Testis (tissue), 5 donors: ENCODE measurements at places on chromosomes 11 and 22. TPM values are rescaled to one million over a fixed set of nuclear protein-coding genes. Genes with fewer than 3 reads are reported as not detected.

The BAIAP2L2 gene
- 6.6 TPM for polyA plus RNA-seq

The SHANK2 gene
- 4.3 TPM for polyA plus RNA-seq

DNA sequence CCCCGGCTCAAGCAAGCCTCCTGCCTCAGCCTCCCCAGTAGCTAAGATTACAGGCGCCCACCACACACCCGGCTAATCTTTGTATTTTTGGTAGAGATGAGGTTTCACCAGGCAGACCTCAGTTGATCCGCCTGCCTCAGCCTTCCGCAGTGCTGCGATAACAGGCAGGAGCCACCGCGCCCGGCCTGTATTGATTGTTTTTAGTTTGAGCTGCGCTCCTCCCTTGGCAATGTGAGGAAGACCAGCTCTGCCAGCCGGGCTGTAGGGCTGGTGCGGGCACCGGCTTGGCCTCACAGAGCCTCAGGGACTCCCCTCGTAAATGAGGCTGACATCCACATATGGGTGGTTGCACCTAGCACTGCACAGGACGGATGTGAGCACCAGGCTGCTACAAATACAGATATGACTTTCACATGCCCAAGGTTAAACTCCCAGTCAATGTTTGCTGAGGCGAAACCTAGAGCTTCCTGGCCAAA is 7.5 kb upstream of the SLC2A11 start:
- H3K27ac ChIP-seq = no peak overlapping the region
- peaks cover 21% of the 10 kb centered on the region for H3K4me1 ChIP-seq
- no peaks in the 10 kb centered on the region for H3K27me3 ChIP-seq
- H3K36me3 ChIP-seq = no peaks in the 10 kb centered on the region
- no peak for DNase-seq
- H3K4me3 ChIP-seq = no peak overlapping the region

DNA sequence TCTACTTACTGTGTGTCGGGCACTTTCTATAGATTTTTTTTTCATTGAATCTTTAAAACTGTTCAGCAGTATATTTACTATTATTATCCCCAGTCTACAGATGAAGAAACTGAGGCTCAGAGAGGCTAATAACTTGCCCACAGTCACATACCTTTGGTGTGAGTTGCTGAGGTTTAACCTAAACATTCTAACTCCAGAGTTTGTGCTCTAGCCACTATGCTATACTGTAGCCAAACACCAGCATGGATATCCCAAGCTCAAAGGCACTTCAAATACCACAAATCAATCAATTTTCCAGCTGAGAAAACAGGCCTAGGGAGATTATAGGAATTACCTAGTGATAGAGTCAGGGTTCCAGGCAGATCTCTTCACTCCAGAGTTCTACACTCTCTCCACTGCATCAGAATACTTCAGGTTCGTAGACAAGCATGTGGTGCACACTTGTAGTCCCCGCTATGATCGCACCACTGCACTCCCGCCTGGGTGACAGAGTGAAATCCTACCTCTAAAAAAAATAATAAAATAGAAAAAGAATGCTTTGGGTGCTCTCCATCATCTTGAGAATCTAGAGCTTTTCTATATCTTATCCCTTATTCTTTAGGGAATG is 20.4 kb upstream of the UPB1 start:
- H3K36me3 ChIP-seq = no peaks in the 10 kb centered on the region
- peaks cover 16% of the 10 kb centered on the region for H3K4me1 ChIP-seq
- no peaks in the 10 kb centered on the region for H3K27me3 ChIP-seq
- no peak overlapping the region for H3K27ac ChIP-seq
- H3K4me3 ChIP-seq = no peak overlapping the region

- no peaks in the 10 kb centered on the region for H3K27me3 ChIP-seq
- no peaks in the 10 kb centered on the region for H3K36me3 ChIP-seq
- H3K27ac ChIP-seq = no peak overlapping the region
- peaks cover 12% of the 10 kb centered on the region for H3K4me1 ChIP-seq
- DNase-seq = no peak
Observed at GRCh38 chr11:66725114-66725513, 3.9 kb downstream of the SPTBN2 start.
